ENCODE measurements at places on chromosomes 12 and 14. TPM values are rescaled to one million over a fixed set of nuclear protein-coding genes. Genes with fewer than 3 reads are reported as not detected.

Gene CSRP2
- total RNA-seq = 14.1 TPM

Gene HCAR1
- not detected for total RNA-seq

Gene LPAR5
- 0.88 TPM for total RNA-seq

Gene VRTN
- 0.08 TPM for total RNA-seq

Gene DPY19L2
- not detected for total RNA-seq

Gene CMKLR1
- total RNA-seq = 3.8 TPM

Gene FBXW8
- total RNA-seq = 6.1 TPM

Gene ABCC9
- 65.9 TPM for total RNA-seq

Gene TMEM179
- 0.30 TPM for total RNA-seq

Gene IFI27L2
- total RNA-seq = 1.2 TPM

Gene DNAI7
- not detected for total RNA-seq

Gene SUOX
- total RNA-seq = 56.1 TPM

Gene TESPA1
- 0.45 TPM for total RNA-seq

Gene RIPK3
- total RNA-seq = 0.68 TPM

Gene MGAT4C
- total RNA-seq = not detected

Gene MAP1LC3B2
- total RNA-seq = not detected

Gene ARG2
- 0.48 TPM for total RNA-seq

Gene CPSF2
- 24.3 TPM for total RNA-seq

Gene MLEC
- total RNA-seq = 194 TPM

Gene CPNE6
- total RNA-seq = 0.40 TPM

Gene BBOF1
- 0.98 TPM for total RNA-seq

Gene SPRING1
- 6.8 TPM for total RNA-seq

Gene KRT1
- not detected for total RNA-seq

Gene SYCP3
- not detected for total RNA-seq

Gene PCED1B
- 1.2 TPM for total RNA-seq

Gene LPCAT3
- total RNA-seq = 54.3 TPM

Gene GRIP1
- total RNA-seq = 0.13 TPM

Gene DBX2
- total RNA-seq = not detected

Gene ADCK1
- total RNA-seq = 5.0 TPM

Gene INHBC
- total RNA-seq = 51.9 TPM

Gene PROX2
- not detected for total RNA-seq

Gene KRT3
- not detected for total RNA-seq

Gene AKAP5
- total RNA-seq = 0.45 TPM

Gene TIMM9
- 8.7 TPM for total RNA-seq

Gene GPRC5D
- total RNA-seq = not detected

Gene TMEM263
- total RNA-seq = 23.2 TPM

Gene RPGRIP1
- 0.23 TPM for total RNA-seq

Gene CHGA
- 0.20 TPM for total RNA-seq

Gene RGS6
- not detected for total RNA-seq

Gene FITM1
- 34.9 TPM for total RNA-seq
